ENCODE measurements at places on chromosomes 4 and X.
A peak's percentile ranks its signal among the peaks of the same experiment; 100 is the strongest.

DNA sequence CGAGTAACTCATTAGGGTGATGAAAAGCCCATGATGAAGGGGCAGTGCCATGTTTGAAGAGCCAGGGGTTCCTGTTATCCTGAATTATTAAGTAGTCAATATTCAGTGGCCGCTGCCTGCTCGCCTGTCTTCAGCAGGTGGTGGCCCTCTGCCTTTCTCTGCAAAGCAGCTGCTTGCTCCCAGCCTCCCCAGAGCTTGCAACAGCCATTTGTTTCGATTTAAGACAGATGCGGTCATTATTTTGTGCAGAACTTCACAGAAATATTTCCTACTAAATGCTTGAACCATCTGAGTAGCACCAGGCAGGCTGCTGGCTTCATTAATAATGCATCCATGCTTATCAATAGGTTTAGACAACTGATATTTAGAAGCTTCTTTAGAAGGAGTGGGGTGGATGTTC, 104.3 kb upstream of the TTC29 start:
- no peak for DNase-seq

- DNase-seq = no peak
Measured at GRCh38 chrX:16103625-16104024, 19.7 kb upstream of the GRPR start.

DNA sequence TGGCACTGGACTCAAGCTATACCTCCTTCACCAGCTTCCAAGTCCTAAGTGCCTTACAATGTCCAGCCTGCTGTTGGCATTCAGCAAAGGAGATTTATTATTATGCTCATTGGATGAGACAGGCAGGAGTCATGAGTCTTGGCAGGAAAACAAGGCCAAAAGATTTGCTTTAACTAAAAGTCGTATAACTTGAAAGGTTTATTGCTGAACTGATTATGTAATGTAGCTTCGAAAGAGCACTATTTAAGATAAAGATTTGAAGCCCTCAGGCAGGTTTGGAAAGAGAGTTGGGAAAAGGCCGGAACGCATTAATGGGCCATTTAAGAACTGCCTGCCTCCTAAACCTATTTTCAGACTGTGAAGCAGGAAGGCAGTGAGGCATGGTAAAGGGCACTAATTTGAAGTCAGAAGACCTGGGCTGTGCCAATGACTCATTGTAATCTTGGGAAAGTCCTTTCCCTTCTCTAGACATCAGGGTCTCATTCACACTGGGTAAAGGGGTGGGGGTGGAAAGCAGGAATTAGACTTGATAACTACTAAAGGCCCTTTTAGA, 280.5 kb upstream of the EDA2R start:
- DNase-seq = no peak

DNA sequence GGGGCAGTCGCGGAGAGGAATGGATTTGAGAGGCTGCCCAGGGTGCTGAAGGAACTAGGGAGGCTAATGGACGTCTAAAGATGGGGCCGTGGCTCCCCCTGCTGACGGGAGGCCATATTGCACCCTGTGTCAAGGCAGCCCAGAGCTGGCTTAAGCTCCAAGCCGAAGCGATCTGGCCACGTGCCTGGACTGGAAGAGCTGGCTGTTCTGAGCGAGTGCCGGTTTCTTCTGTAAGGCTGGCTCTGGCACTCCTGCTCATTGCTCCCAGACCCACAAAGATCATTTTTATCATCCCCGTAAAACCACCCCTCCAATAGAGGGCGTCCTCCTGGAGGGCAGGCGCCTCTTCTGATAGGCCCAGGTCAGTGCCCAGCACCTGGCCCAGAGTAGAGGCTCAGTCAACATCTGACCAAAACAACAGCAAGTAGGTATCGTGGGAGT, 5.6 kb downstream of the PNCK start:
- peak; percentile 70 for DNase-seq

DNA sequence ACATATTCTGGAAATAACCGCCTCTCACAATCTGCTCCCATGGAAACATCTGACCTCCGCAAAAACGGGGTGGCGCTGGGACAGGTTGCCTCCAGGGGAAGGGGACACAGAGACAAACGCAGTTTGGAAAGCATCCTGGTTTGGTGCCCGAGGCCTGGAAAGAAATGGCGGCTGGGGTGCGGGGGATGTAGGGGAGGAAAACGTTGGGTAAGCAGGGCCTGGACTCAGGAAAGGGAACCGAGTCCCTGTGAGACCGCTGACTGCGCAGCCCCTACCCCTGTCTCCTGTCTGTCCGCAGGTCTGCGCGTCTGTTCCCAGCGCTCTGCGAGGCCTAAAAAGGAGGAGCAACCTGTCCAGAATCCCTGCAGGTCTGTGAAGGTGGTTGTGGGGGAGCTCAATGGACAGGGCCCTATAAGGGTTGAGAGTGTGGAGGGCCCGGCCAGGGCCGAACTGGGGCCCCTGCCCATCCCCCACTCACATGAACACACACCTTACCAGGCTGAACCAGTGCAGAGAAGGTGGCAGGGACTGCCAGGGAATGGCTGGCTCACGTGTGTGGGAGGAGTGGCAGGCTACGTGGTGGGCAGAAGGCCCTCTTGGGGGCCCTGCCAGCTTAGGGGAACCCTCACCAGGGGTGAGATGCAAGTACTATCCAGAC, 672 bp downstream of the TCEAL3 start:
- DNase-seq = no peak

GRCh38 chr4:130419211-130419975, 1323.4 kb downstream of the C4orf33 start:
- no peak for DNase-seq

- no peak for DNase-seq
Measured at GRCh38 chr4:164056426-164057142, 562.1 kb downstream of the TMA16 start.

DNA sequence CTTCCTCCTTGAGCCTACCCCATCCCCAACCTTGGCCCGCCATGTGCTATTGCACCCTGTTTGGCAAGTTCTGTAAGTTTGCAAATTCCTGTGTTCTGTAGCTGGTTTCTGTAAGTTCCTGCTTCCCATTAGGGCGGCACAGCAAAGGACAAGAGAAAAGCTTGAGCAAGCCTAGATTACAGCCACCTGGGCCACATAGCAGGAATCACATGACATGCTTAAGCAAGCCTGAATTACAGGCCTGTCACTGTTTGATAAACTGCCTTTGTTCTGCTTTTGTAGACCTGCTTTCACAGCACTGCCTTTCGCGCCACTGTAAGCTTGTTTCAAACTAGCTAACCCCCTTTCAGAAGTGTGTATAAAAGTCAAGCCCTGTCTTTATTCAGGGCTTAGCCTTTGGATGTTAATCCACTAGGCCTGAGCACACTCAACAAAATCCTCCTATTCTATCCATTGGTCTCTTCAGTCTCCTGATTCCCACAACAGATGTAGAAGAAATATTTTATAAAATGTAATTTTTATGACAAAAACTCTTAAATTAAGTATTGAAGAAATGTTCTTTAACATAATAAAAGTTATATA, 906.8 kb upstream of the NDST4 start:
- no peak for DNase-seq

DNA sequence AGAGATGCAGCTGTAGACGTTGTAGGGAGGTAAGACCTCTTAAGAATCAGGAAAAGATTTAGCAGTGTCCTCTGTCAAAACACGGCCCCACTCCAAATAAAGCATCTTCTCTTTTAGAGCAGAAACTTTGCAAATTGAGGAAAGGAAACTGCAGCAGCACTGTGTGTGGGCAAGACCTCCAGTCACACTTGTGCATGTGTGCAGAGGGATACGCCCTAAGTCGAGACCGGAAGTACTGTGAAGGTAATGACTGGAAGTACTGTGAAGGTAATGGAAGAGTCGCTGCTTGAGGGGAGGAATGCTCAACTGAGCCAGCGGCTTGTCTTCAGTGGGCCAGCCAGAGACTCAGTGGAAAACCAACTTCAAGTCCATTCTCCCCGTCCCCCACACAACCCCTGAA, 46.5 kb downstream of the EGF start:
- no peak for DNase-seq

- no peak for DNase-seq
Measured at GRCh38 chr4:138910195-138910913, 105.2 kb upstream of the NOCT start.

DNA sequence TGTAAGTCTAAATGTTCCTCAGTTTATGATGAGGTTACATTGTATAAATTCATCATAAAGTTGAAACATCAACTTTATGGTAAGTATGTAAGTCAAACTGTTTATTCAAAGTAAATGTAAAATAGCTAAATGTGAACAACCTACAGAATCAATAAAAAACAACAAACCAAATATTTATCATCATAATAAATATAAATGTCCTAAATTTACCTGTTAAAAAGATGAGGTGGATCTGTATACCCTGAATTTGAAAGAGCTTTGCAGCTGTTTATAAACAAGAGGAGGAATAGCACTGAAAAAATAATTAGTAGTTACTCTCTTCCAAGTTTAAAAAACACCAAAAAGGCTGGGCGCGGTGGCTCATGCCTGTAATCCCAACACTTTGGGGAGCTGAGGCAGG, 13.7 kb downstream of the ABHD18 start:
- no peak for DNase-seq

- no peak for DNase-seq
Measured at GRCh38 chr4:33088713-33089112, 2368.5 kb downstream of the PCDH7 start.

GRCh38 chrX:72395237-72395636, 89.5 kb upstream of the CITED1 start:
- DNase-seq = no peak

DNA sequence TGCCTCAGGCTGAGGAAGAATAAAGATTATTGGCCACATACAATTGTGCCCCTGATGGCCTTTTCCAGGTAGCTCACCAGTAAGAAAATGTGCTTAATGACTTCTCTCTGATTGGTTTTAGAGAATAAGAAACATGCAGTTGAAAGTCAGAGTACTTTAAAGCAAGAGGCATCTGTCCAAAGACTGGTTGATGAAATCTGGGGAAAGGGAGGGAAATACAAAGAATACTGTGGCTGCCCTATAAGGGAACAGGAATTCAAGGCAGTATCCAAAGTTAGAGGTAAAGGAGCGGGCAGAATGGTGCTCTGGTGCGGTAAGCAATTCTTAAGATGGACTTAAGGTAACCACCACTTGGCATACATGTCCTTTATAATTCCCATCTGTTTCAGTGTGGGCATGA, 11.4 kb downstream of the PBDC1 start:
- no peak for DNase-seq

- DNase-seq = no peak
Measured at GRCh38 chr4:93894995-93895394, 66.4 kb downstream of the ATOH1 start.

DNA sequence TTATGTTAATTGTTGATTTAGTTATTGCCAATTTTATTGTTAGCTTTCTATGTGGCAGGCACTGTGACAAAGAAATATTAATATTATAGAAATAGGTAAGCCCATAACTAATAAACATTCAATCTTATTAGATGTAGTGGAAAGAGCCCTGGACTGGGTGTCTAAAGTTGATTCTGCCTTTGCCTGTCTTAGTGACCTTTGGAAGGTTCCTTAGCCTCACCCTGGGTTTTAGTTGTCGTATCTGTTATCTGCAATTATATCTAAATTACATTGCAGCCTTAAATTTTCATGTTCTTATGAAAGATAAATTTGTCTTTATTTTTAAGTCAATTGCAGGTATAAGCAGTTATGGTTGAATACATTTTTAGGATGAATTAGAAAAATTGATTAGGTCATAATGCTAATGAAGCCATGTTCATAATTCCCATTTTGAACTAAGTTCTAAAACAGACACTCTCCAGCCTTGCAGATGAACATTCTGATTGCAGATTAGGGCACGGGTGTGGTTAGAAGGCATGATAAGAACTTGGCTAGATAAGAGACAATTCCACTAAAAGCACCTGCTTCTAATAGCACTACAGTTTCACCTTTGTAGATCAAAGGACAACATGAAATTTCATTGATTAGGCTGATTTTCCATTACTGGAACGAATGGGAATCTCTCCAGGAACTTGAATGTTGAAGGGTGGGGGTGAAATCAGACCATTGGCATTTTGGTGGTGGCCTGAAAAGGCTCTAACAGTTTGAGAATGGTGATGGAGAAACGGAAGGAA, 17.3 kb upstream of the ENPEP start:
- DNase-seq = no peak

DNA sequence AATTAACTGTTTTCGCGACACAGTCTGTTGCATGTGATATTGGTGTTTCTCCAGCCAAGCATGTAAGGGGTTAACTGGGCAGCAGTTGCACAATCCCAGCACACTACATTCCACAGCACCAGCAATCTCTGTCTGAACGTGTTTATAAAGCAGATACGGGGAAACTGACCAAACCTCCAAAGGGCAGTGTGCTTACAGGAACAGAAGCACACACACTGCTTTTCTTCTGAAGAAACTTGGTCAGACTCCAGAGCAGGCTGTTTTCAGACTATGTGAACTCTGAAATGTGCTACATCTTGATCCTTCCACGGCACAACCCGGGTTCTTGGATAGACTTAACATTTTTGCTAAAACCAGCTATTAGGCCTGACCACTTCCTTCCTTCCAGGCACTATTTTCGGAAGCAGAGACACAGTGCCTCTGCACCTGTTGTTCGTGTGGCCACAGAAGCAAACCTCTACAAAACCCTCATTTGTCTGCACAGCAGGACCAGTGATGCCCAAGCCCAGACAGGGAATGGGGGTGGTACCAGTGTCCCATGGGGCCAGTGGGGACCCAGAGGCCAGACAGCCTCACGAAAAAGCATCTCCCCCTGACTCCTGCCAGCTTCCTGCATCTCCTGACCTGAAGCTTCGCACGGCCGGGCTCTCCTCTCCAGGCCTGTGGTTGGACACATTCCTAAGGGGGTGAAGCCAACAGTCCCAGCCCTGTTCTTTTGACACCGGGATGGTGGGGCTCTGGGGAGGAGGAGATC, 90.1 kb downstream of the IRF2 start:
- DNase-seq = no peak

- no peak for DNase-seq
Measured at GRCh38 chr4:87745064-87745807, 54.1 kb upstream of the IBSP start.

Measured in stimulated activated effector memory CD8-positive, alpha-beta T cell treated with anti-CD3 and anti-CD28 coated beads, Interleukin-12 subunit alpha, Interleukin-12 subunit beta, amount 100 ng/mL, for 72 hours (primary cell).